ENCODE measurements at places on chromosomes 3 and 15. TPM values are rescaled to one million over a fixed set of nuclear protein-coding genes. Genes with fewer than 3 reads are reported as not detected.
A peak's percentile ranks its signal among the peaks of the same experiment; 100 is the strongest.

CCDC13 gene
- total RNA-seq: 0.28 TPM

GRCh38 chr3:68972358-68972979 is 40.1 kb upstream of the TAFA4 start:
- H3K27me3 ChIP-seq: peaks cover 16% of the 10 kb centered on the region
- H3K36me3 ChIP-seq: peaks cover 4% of the 10 kb centered on the region
- no peak overlapping the region for H3K27ac ChIP-seq
- H3K4me3 ChIP-seq: no peak overlapping the region
- peak; percentile 51 for DNase-seq

SCN5A gene
- total RNA-seq: 2.0 TPM

ISL2 gene
- 1.3 TPM for total RNA-seq

DNA sequence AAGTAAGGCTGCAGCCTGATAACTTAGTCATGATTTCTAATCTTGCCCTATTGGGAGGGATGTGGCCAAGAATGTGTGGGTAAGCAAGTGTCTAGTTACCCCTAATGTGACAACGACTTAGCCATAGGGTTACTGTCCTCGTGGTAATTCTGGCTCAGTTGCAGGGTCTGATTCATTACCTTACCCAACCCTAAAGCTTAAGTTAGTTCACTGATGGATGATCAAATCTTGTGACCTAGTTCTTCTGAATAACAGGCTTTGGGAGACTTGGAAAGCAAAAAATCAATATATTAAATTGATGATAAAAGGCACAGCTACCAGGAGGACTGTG is 1.6 kb upstream of the INTS14 start:
- no peaks in the 10 kb centered on the region for H3K36me3 ChIP-seq
- H3K27ac ChIP-seq: no peak overlapping the region
- H3K27me3 ChIP-seq: no peaks in the 10 kb centered on the region
- DNase-seq: peak; percentile 21
- peaks cover 4% of the 10 kb centered on the region for H3K4me1 ChIP-seq

DNA sequence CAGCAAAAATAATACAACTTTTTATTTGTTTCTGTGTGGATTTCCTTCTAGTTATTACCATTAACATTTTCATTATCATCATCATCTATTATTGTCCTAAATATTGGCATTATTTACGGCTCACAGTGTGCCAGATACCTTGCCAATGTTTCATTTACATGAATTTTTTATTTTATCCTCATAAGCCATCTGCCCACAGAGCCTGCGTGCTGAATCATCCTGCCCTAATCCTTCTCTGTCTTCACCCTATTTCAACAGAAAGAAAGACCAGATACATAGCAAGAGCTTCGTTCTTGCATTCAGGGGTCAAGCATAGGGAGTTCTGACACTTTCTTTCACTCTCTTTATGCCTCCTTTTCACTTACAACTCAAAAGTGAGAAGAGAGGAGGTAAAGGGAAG is 82.0 kb downstream of the KCNMB2 start:
- H3K4me1 ChIP-seq: no peaks in the 10 kb centered on the region
- no peak overlapping the region for H3K27ac ChIP-seq
- H3K4me3 ChIP-seq: peak overlapping the region; percentile 21
- DNase-seq: peak; percentile 1
- H3K27me3 ChIP-seq: no peaks in the 10 kb centered on the region

DNA sequence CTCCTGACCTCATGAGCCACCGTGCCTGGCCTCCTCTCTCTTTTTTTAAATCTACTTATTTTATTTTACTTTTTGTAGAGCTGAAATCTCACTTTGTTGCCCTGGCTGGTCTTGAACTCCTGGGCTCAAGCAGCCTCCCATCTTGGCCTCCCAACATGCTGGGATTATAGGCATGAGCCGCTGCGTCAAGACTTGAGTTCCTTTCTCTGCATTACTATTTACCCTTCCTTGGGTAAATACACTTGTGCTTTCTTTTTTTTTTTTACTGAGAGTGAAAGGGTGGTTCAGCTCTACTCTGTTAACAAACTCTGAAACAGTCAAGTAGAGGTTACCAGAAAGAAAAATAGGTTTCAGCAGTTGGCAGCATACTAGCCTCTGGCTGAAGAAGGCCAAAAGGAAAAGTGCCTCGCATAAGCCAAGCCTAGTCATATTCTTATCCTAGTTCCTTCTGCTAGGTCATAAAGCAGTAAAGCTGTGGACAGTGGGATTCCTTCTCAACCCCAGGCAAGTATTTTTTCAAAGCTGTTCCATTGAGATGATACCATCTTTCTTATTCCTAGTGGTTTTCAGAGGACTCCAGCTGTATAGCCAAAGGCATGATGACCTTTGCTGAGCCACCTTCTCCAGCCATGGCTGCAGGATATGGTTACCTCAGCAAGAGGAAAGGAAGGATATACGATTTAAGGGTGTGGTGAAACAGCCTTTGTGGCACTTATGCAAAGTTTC is 135.1 kb downstream of the RBPMS2 start:
- no peaks in the 10 kb centered on the region for H3K27me3 ChIP-seq
- H3K27ac ChIP-seq: no peak overlapping the region
- H3K4me1 ChIP-seq: peaks cover 5% of the 10 kb centered on the region
- H3K36me3 ChIP-seq: peaks cover 4% of the 10 kb centered on the region
- no peak for DNase-seq

FANCD2OS gene
- not detected for total RNA-seq

DNA sequence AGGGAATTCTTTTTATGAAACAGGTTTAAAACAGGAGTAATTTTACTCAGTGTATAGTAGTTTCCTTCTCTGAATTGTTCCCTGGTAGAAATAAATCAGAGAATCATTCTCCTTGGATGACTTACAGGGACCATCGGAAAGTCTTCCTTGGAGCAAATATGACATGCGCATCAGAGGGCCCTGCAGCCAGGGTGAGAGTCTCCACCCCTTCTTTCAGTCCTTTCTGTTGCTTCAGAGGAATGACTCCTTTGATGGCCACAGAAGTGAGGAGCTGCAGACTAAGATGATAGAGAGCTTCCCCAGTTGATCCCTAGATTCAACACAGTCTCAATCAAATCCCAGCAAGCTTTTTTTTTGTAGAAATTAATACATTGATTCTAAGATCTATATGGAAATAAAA is 294.8 kb upstream of the UMPS start:
- H3K4me1 ChIP-seq: no peaks in the 10 kb centered on the region
- DNase-seq: no peak
- no peak overlapping the region for H3K4me3 ChIP-seq
- H3K36me3 ChIP-seq: peaks cover 8% of the 10 kb centered on the region
- no peak overlapping the region for H3K27ac ChIP-seq
